Right renal cortex interstitium (tissue), 3 donors: ENCODE measurements at places on chromosomes 3 and 15. TPM values are rescaled to one million over a fixed set of nuclear protein-coding genes. Genes with fewer than 3 reads are reported as not detected.

DNA sequence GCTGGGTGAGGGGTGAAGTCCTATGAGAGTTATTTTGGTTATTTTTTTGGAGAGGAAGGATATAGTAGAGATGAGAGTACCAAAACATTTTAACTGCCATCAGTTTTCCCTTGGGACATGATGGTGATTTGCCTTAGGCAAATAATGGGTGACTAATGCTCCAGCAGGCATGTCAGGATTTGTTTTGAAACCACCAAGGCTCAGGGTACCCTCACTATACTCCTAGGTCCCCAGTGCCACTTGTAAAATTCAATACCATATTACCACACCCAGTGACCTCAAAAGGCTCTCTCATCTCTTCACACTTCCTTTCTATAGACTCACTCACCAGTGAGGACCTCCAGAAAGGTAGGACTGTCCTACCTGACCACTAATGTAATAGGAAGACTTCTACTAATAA lies 83.6 kb downstream of the WDR72 start:
- no peak for DNase-seq

GRCh38 chr3:125395091-125395490 lies 20.0 kb upstream of the ZNF148 start:
- no peak for DNase-seq

The CGNL1 gene
- polyA plus RNA-seq, result 72.5 TPM

- DNase-seq, result no peak
Measured at GRCh38 chr15:58039079-58040035, 26.2 kb downstream of the ALDH1A2 start.

DNA sequence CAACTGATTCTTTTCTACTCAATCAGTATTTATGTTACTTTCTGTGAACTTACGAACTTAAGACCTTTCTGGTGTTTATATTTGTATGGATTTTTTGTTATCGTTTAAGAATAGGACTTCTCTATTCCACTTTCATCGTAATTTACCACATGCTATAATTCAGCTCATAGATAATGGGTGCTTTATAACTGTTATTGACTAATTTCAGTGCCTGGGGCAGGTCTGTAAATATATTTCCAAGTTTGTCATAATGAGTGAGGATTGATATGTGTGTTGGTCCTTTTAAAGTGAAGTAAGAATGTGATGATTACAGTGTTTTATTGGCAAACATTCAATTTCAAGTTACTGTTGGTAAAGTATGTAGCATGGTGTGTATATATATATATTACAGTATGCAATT lies 1.8 kb upstream of the NAALADL2 start:
- no peak for DNase-seq

- no peak for DNase-seq
Measured at GRCh38 chr15:58909616-58910015, 23.9 kb downstream of the SLTM start.

GRCh38 chr15:73955861-73956742 lies 29.8 kb downstream of the LOXL1 start:
- no peak for DNase-seq

GRCh38 chr3:116050311-116050915 lies 394.9 kb downstream of the LSAMP start:
- DNase-seq, result no peak

DNA sequence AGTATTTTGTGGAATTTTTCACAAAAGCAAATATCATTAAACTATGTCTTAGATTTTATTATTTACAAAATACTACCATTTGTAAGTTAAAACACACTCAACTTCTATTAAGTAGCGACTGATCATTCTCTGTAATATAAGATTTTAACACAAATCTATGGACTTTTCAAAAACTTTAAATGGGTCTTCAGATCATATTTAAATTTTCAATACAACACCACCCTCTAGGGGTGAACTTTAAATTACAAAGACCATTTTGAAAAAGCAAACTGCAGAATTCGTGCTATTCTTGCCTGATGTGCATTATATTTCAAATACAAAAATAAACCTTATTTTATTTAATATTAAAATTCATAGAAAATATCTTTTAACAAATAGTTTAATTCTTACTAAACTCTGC lies 8.2 kb upstream of the VGLL4 start:
- no peak for DNase-seq

- no peak for DNase-seq
Measured at GRCh38 chr3:197132916-197133530, 103.4 kb upstream of the MELTF start.

The CCDC33 gene
- 3.9 TPM for polyA plus RNA-seq

The ROBO2 gene
- polyA plus RNA-seq, result 89.3 TPM

DNA sequence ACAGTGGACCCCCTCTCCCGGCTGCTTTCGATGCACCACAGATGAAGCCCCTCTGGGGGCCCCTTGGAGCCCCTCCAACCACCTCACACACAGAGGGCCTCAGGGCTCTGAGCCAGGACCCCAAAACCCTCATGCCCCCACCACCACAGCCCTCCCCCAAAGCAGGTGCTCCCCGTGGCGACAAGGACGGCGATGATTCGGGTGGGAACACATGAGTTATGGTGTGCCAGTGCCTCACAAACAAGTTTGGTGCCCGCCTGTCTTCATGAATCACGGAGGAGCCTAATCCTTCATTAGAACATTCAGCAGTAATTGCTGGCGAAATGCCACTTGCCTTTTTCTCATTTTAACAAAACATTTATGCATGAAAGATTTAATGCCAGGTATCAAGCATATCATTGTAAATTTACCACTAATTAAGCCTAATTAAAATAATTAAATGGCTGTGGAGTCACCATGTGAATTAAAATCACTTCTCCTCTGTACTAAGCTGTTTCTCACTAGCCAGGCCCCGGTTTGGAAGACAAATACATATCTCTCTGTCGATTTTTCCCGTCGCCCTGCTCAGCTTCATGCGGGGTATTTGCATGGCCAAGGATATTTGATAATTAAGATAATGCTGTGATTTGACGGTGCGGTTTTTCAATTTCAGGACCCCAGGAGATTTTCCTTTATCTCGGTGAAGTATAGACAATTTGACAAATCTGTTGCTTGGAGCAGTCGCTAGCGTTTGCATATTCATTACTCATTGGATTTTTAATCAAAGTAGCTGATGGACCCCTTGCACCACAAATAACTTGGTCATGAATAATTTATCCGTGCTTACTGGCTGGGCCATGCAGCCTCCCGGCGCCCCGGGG lies 157.0 kb downstream of the TLE3 start:
- DNase-seq, result no peak

GRCh38 chr15:90818251-90819210 lies 49.9 kb upstream of the FURIN start:
- DNase-seq, result no peak

The GUCA1C gene
- 0.21 TPM for polyA plus RNA-seq

The NLGN1 gene
- polyA plus RNA-seq, result 2.2 TPM

GRCh38 chr3:73546961-73547360 lies 77.8 kb downstream of the PDZRN3 start:
- DNase-seq, result no peak

GRCh38 chr3:32334675-32335074 lies 57.0 kb upstream of the CMTM7 start:
- no peak for DNase-seq

DNA sequence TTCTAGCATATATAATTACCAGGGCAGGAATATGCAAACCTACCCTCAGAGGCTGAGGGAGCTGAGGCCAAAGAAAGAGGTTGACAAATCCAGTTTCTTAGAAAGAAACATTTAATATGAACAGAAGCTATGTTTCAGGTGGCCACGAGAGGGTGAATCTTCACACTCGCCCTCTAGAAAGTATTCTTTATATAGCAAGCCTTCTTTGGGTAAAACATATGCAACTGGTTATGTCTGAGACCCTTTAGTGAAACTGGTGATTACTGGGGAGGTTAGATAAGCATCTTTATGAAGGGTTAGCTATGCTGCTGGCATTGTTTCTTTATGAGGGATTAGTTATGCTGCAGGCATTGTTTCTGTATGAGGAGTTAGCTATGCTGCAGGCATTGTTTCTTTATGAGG lies 50.7 kb upstream of the GOLGA6L2 start:
- DNase-seq, result no peak

- no peak for DNase-seq
Measured at GRCh38 chr15:75215107-75216004, 13.7 kb downstream of the C15orf39 start.

GRCh38 chr15:100879061-100879463 lies 569 bp upstream of the ALDH1A3 start:
- DNase-seq, result no peak

DNA sequence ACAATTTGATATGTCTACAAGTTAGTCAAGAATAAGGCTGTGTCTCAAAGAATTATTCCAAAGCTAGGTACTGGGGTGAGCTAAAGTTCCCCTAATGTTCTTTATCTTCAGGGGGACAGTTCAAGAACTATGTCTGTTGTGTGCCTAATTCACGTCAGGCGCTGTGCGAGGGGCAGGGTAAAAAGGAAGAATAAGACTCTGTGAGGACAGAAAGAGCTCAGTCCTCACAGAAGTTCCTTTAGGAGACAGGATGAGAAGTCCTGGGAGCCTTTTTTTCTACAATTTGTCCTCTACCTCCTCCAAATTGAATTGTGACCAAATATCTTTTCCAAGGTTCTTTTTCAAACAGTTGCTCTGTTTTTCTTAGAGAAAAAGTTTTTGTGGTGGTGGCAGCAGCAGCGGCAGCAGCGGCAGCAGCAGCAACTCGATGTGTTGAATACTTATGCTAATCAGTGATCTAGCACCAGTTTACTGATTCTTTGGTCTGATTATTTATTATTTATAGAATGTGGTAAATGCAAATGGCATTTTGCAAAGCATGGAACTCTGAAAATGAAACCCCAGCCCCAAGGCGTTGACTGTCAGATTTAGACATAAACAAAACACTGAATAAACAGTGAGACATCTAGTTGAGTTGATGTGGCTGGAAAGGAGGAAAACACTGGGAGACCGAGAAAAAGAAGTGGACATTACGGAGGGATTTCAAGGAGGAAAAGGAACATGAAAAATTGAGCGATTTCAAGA lies 88.6 kb downstream of the GTPBP8 start:
- DNase-seq, result no peak

GRCh38 chr3:42190701-42191442 lies 75.1 kb downstream of the CCK start:
- DNase-seq, result no peak

- no peak for DNase-seq
Measured at GRCh38 chr15:99165020-99165790, 60.3 kb downstream of the SYNM start.

GRCh38 chr3:94098452-94098851 lies 35.6 kb downstream of the NSUN3 start:
- DNase-seq, result no peak

- no peak for DNase-seq
Measured at GRCh38 chr3:8739757-8740504, 6.3 kb downstream of the CAV3 start.

DNA sequence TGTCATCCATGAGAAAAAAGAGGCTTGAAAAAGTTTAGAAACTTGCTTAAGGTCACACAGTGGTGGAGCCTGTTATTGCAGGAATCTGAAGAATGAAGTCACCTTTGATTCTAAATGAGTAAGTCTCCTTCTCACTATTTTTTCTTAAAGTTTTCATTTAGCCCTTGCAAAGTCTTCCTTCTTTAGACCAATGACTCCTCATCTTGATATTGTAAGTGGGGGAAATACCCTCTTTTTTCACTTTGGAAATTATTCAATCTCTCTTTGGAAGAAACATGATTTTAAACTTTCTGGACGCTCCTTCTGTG lies 787 bp upstream of the SLMAP start:
- DNase-seq, result no peak

GRCh38 chr3:96991800-96992365 lies 177.5 kb downstream of the EPHA6 start:
- no peak for DNase-seq

GRCh38 chr3:140493271-140493670 lies 184.6 kb upstream of the TRIM42 start:
- no peak for DNase-seq

The MUSTN1 gene
- 0.45 TPM for polyA plus RNA-seq

DNA sequence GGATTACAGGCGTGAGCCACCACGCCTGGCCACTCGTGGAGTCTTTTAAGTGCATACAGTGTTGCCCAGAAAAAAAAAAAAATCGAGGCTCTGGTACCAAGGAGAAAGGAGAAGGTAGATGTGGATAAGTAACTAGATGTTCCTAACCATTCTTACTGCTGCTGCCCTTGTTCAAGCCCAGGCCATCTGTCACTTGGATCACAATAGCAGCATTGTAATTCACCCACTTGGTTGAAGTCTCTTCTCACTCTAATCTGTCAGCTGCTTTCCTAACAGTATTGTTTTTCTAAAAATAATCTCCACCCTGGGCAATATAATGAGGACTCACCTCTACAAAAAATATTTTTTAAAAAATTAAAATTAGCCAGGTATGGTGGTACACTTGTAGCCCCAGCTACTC lies 58.0 kb upstream of the CRTC3 start:
- no peak for DNase-seq

The ZNF80 gene
- polyA plus RNA-seq, result not detected

DNA sequence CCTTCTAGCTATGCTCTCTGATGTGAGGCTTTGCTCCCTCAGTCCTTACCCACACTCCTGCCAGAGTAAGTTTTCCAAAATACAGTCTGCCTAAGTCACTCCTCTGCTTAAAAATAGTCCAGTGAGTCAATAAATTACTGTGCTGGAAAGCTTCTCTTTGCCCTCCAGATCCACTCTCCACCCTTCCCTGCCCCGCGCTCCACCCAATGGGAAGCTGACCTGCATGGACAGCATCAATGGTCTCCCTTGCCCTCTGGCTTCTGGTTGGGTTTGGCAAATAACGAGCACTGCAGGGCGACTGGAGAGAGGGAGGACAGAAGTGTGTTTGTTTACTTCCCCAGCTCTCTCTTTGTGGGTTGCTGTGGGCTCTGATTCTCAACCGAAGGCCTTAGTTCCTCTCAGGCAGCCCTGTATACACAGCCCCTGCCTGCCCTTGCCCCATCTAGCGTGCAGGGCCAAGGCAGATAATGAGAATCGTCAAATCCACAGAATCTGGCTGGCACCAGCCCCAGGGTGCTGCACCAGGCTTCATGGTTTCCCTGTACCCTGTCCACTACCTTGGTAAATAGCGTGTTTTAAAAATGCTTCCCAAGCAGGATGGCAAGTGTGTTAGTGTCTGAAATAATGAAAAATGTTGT lies 110.4 kb downstream of the ADAMTSL3 start:
- no peak for DNase-seq

The MAPKBP1 gene
- 14.1 TPM for polyA plus RNA-seq

The LSAMP gene
- 15.7 TPM for polyA plus RNA-seq
